Right lung (tissue), 10 donors: ENCODE measurements at places on chromosomes 6 and 20. TPM values are rescaled to one million over a fixed set of nuclear protein-coding genes. Genes with fewer than 3 reads are reported as not detected.

DNA sequence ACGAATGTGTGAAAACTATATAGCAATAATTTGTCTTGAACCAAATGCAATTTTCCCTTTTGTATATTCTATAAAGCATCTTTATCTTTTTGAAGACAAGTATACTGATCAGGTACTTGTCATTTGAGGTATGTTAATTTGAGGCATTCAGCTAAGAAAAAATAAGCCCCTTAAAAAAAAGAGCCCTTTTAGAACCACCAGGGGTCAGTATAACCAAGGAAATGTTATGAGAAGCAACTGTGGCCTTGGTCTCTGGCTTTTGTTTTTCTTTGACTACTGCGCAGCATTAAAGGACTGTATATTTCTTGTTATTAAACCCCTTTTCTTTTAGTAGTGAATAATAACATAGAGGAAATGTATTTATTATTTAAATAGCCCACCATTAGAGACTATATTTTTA, 43.1 kb downstream of the CD109 start:
- peak; percentile 51 for DNase-seq

- DNase-seq, result no peak
These were observed 57.8 kb downstream of the PTPN1 start for GRCh38 chr20:50567860-50568548.

GRCh38 chr20:14583413-14583812, 246.0 kb upstream of the FLRT3 start:
- no peak for DNase-seq

DNA sequence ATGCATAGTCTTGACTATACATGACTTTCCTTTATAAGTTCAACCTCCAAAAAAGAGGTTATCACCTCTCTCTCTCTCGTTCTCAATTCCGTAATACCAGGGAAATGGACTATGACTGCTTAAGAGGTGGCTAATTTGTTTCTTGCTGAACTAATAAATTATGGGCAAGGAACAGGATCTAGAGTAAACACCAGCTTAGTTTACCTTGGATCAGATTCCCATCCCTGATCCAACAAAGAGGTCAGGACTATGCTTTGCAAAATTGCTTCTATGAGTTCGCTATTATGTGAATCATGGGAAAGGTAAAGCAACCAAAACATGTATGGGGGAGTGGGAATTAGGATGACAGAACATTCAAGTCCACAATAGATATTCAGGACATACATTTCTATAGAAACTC, 630.7 kb downstream of the HACE1 start:
- DNase-seq, result no peak

DNA sequence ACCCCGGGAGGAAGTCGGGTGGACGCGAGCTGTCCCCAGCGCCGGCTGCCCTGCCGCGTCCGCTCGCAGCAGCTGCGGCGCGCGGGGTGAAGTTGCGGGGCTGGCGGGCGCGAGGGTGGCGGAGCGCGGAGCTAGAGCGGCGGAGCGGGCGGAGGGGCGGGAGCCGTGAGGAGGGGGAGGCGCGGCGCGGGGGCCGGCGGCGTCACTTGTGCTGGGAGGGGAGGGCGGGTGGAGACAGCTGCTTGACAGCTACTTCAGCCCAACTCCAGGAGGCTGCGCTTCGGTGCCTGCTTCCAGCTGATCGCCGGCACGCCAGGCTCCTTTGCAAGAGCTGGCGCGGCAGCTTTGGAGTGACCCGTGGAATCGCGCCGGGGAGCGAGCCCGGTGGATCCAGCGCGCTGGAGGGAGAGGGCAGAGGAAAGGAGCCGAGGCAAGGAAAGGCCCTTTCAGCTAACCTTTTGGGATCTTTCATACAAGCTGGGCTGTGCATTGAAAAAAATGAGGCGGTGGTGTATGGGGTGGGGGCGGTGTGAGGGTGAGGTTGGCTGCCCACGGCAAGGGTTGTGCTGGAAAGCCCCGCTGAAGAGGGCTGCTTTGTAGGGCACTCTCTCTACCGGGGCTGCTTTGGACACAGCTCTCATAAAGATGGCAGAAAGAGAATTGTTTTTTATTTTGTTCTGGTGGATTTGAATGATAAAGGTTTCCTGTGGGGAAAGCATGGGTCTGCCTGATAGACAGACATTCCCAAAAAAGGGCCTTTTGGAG, 24.6 kb downstream of the RIPOR2 start:
- peak; percentile 71 for DNase-seq

DNA sequence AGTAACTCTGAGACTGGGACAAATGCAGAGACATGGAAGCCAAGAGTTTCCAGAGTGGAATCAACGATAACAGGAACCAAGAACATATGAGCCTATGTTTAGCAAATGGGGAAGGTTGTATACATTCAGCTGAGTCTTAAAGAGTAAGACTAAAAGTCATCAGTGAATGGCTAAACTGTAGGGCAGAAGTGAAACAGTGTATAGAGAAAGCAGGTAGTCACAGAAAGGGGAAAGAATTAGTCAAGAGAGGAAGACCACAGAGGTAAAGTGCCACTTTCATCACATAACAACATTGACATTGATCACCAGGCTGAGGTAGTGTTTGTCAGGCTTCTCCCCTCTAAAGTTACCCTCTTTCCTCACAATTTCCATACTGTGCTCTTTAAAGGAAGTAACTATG, 306.5 kb upstream of the SPTLC3 start:
- no peak for DNase-seq

DNA sequence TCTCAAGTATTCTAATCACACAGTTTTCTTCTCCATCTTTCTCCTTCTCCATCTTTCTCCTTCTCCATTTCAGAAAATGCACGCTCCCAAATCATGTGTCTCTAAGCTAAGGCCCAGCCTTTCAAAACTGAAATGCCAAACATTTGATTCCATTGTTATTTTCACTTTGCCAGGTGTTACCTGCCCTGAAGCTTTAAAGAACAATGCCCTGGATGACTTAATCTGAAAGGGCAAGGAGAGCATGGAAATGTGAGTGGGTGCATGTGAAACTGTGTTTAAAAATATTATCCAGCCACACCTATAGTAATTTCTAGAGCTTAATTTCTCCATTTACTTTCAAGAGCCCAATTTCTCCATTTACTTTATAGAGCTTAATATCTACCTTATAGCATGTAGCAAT, 42.4 kb upstream of the GCLC start:
- DNase-seq, result no peak

- peak; percentile 86 for DNase-seq
These were observed 21.5 kb downstream of the OR2B2 start for GRCh38 chr6:27890445-27891319.

DNA sequence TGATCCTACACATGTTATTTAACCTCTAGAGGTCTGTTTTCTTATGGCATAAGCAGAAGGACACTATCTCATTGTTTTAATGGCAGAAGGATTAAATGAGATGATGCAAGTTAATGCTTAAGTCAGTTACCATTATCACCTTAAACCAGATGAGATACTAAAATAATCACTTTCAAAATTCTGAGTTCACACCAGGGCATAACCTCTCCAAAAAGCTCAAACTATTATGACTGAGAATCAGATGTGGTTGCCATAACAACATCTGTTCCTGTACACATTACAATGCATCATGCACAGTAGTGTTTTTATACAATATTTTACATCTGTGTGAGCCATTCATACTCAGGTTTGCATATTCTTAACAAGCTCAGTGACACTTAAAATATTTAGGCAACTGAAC, 10.2 kb downstream of the ADNP start:
- DNase-seq, result no peak

GRCh38 chr20:49446808-49447207, 35.7 kb downstream of the KCNB1 start:
- DNase-seq, result peak; percentile 73

- no peak for DNase-seq
These were observed 250.1 kb downstream of the ATXN1 start for GRCh38 chr6:16511040-16511660.

- no peak for DNase-seq
These were observed 3.9 kb downstream of the CNKSR3 start for GRCh38 chr6:154506582-154506981.

DNA sequence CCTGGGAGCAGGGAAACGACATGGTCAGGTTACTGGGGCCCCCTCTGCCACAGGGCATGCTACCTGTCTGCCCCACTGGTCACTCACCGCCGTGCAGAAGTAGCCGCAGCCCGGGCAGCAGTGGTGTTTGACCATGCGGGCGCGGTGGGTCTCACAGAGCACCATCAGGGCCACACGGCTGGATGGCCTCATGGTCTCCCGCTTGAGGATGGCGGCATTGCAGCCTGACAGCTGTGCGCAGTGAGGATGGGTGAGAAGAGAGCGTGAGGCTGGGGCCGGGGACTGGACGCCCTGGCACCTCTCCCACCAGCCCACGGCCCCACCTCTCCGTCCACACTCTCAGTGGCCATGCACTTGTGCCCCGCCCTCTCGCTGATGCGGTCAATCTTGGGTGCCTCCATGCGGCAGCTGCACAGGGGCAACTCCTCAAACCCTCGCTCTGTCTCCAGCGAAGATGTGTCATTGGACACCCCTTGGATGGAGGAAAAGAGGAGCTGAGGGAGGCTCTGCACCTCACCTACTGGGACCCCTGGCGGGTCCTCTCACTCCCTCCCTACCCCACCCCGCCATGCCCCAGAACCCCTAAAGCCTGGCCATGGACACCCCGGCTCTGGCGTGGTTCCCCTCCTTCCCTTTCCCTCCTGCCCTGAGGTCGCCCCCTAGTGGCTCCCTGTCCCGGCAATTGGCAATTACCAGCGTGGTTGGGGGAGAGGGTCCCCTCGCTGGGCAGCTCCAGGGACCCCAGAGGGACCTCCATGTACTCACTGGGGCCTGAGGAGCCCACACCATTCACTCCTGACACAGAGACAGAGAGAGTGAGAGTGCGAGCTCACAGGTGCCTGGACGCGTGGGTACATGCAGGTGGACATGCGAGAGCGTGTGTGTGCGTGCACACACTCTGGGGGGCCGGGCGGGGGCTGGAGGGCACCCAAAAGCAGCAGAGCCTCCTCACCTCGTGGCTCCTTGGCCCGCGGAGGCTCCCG, 8.9 kb downstream of the EHMT2 start:
- no peak for DNase-seq

- DNase-seq, result no peak
These were observed 964 bp downstream of the RPL10A start for GRCh38 chr6:35468980-35469750.

DNA sequence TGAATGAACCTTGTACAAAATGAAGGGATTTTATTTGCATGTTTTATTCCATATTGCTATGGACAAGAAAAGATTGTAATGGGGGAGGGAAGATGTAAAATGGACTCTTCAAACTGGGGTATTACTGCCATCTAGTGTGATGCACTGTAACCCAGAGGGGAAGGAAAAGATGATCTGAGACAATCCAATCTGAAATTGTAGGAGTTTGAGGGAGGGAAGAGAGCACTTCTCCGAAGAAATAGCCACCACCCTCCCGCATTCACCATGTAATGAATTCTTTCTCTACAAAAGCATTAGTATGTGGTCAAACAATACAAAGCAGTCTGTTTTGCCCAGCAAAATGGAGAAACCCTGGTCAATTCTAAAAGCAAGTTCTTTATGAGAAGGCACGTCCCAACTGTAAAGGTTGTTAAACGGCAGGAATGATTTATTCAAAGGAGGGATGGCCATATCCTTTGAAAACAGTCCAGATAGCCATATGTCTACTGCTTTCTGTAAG, 679.5 kb upstream of the NRSN1 start:
- peak; percentile 20 for DNase-seq

DNA sequence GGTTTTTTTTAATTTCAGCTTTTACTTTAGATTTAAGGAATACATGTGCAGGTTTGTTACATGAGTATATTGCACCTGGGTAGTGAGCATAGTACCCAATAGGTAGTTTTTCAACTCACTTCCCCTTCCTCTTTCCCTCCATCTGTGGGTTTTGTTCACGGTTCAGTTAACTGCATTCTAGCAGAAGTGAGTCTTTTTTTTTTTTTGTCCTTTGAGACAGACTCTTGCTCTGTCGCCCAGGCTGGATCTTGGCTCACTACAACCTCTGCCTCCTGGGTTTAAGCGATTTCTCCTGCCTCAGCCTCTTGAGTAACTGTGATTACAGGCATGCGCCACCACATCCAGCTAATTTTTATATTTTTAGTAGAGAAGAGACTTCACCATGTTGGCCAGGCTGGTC, 8.7 kb downstream of the UBR2 start:
- no peak for DNase-seq

- DNase-seq, result no peak
These were observed 140.6 kb upstream of the SLC22A16 start for GRCh38 chr6:110617057-110617456.

- DNase-seq, result no peak
These were observed 171.3 kb downstream of the FAXC start for GRCh38 chr6:99178168-99178567.

GRCh38 chr6:155066361-155066760, 71.2 kb downstream of the TIAM2 start:
- DNase-seq, result peak; percentile 58

GRCh38 chr20:40506537-40506939, 182.5 kb downstream of the MAFB start:
- no peak for DNase-seq

DNA sequence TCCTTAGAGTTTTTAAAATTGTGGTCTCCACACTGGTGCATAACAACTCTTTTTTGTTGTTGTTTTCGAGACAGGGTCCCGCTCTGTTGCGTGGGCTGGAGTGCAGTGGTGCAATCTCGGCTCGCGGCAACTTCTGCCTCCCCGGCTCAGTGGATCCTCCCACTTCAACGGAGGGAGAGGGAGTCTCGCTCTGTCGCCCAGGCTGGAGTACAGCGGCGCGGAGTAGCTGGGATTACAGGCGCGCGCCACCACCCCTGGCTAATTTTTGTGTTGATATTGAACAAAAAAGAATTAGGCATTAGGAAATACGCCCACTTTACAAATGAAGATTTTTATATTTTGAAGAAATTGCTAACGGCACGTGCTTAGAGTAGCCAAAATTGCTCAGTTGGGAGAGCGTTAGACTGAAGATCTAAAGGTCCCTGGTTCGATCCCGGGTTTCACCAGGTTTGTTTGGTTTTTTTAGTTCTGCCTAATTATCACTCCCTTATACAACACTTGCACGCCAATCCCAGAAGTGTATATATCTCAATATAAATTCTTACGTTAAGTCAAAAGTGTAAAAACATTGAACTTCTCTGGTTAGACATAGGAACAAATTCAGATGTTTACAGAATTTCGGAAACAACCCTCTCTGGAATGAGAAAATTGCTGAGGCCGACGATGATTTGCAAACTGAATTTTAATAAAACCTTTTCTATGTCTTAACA, 159.6 kb downstream of the TRIM27 start:
- no peak for DNase-seq

- no peak for DNase-seq
These were observed 26.5 kb downstream of the PMEPA1 start for GRCh38 chr20:57683287-57683686.

- no peak for DNase-seq
These were observed 38.1 kb downstream of the GJA10 start for GRCh38 chr6:89932245-89932802.

GRCh38 chr6:20098267-20098876, 113.9 kb downstream of the MBOAT1 start:
- no peak for DNase-seq

The SLC22A16 gene
- 0.23 TPM for polyA plus RNA-seq

The VWA7 gene
- 3.4 TPM for polyA plus RNA-seq

The BPIFB4 gene
- polyA plus RNA-seq, result not detected

The BMP7 gene
- polyA plus RNA-seq, result 13.3 TPM

The MCHR2 gene
- polyA plus RNA-seq, result not detected

The PRND gene
- 15.2 TPM for polyA plus RNA-seq

The WFDC12 gene
- polyA plus RNA-seq, result not detected

The MYMX gene
- 1.8 TPM for polyA plus RNA-seq

The ARHGAP18 gene
- 74.0 TPM for polyA plus RNA-seq

The CGAS gene
- 7.8 TPM for polyA plus RNA-seq
